ENCODE measurements at places on chromosomes 11 and 22.

- DNase-seq, result no peak
Observed at GRCh38 chr11:27401833-27402316, 38.9 kb upstream of the CCDC34 start.

- peak; percentile 32 for DNase-seq
Observed at GRCh38 chr11:124394408-124394807, 4.4 kb downstream of the OR8B3 start.

- no peak for DNase-seq
Observed at GRCh38 chr11:69049490-69049867, 747 bp downstream of the TPCN2 start.

GRCh38 chr11:119322360-119322739 is 5.4 kb upstream of the MCAM start:
- no peak for DNase-seq

DNA sequence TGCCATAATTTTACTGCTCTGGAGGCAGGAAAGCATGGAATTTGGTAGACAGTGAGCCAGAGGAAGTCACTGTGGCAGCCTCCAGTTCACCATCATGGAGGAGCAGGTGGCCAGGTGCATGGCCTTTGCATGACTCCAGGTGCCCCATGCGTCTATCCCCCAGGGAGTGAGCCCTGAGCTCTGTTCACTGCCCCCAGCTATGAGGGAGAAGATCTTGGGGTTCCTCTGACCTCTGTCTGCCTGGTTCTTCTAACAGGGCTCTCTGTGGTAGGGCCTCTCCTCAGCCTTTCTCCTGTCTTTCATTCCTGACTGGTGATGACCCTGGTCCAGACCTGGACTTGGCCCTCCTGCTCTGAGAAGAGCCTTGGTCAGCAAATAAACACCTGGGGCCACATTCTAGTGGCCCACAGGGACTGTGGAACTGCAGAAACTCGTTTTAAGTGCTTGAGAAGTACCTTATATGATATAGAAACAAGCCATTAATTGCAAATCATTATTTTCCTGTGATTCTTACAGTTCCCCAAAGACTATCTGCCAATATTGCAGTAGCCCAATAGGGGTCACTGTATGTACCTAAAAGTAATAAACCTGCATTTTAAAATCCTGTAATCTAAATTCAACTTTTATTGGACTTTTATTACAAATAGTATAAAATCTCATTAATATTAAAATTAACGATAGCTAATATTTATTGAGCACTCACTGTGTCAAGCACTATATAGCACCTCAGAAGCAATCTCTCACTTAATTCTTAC is 120.0 kb upstream of the SYT13 start:
- no peak for DNase-seq

DNA sequence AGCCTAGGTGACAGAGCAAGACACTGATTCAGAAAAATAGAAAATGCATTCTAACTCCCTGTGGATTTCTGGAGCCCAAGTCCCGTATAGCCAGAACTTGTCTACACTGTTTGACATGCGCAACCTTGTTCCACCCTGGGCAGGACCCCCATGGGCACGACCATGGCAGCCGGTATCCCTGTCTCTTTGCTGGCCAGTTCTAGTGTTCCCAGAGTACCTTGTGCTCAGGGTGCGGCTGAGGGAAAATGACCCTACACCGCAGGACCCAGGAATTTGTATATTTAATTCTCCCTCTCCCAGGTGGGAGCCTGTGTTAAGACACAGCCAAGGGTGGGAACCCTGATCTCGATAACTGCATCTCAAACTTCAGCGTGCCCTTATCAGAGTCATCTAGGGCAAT is 36.7 kb upstream of the RIC3 start:
- no peak for DNase-seq

GRCh38 chr11:94731880-94732601 is 36.1 kb upstream of the AMOTL1 start:
- peak; percentile 96 for DNase-seq
